Bronchial epithelial cell (primary cell): ENCODE measurements at places on chromosomes 13 and 19. TPM values are rescaled to one million over a fixed set of nuclear protein-coding genes. Genes with fewer than 3 reads are reported as not detected.

Gene BCAM
- total RNA-seq: 16.6 and 35.8 TPM in 2 replicates

Gene CFD
- 1.2 and 4.2 TPM in 2 replicates for total RNA-seq

- DNase-seq: peak; percentile 51
These were observed 421.9 kb upstream of the PRR20A start for GRCh38 chr13:56718791-56719190.

DNA sequence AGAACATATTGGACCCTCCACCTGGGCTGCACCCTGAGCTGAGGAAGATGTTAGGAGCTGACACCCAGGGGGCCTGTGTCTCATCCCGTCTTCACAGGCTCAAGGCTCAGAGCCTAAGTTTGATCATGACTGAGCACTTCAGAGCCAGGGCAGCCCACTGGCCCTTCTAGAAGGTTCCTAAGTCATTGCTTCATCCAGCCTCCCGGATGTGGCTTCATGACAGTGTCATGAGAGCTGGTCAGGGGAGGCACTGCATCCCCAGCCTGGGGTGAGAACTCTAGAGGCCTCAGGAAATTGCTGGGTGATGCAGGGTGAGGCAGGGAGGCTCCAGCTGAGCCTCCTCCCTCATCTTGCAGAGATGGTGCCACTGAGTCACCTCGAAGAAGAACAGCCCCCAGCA, 24.9 kb upstream of the PIK3R2 start:
- peak; percentile 10 for DNase-seq

DNA sequence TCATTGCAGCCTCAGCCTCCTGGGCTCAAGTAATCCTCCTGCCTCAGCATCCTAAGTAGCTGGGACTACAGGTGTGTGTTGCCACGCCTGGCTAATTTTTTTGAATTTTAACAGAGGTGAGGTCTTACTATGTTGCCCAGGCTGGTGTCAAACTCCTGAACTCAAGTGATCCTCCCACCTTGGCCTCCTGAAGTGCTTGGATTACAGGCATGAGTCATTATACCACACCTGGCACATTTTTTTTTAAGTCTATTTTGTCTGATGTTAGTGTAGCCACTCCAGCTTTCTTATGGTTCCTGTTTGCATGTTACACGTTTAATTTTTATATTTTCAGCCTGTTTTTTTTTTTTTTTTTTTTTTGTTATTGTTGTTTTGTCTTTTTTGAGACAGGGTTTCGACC, 24.8 kb downstream of the KDM4B start:
- DNase-seq: peak; percentile 33

GRCh38 chr19:17826508-17827056, 5.3 kb upstream of the INSL3 start:
- no peak for DNase-seq
